ENCODE measurements at places on chromosomes 4 and X.

DNA sequence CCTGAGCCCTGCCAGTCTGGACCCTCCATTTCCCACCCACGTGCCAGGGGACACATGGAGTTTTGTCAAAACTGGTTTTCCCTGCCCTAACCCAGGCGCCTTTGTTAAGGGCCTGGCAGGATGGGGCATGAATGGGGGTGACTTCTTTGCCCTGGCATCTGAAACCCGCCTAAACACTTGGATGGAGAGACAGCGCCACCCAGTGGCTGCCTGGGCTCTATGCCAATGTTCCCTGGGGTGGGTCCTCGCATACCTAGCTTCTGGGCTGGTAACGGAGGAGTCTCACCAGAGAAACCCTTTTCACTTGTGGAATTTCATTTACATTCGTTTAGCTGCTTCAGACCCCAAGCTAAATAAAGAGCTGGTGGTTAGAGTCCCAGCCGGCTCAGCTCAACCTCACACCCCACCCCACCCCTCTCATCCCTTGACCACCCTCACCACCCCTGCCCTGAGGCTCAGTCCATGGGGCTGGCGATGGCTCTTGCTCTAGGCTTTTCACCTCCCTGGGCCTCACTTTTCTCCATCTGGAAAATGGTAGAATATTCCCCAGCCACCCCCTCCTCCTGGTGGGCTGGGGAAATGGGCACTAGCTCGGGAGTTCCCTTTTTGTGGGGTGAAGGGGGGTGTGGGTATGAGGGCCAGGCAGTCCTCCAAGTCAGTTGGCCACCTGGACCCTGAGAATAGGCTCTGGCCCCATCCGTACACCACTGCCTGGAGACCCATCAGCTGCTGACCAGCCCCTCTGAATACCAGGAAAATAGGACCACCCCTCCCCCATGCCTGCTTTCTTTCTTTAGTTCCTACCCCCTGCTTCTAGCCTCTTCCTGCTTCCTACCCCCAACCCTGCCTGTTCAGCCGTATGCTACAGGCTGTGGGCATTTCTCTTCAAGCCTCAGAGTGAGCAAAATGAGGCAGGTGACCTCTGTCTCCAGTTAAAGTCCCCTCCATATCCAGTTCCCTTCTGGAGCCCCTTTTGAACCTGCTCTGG lies 57.1 kb upstream of the PJA1 start:
- DNase-seq: peak; percentile 60

DNA sequence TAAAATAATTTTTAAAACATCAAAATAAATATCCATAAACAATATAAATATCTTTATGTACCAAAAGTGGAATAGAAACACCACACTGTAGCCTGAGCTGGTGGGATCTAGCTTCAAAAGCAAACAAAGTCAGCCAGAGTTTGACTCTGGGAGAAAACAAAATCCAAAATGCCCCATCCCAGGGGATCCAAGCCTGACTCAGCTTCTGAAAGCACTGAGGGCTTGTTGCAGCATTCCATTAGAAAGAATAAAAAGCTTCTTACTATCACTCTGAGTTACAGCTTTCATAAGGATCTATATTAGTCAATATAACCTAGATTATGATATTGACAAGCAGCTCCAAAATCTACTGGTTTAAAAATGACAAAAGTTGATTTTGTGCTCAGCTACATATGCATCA lies 149.7 kb upstream of the ANKRD50 start:
- no peak for DNase-seq

- no peak for DNase-seq
These were observed 22.0 kb downstream of the ARHGAP24 start for GRCh38 chr4:85496933-85497332.

DNA sequence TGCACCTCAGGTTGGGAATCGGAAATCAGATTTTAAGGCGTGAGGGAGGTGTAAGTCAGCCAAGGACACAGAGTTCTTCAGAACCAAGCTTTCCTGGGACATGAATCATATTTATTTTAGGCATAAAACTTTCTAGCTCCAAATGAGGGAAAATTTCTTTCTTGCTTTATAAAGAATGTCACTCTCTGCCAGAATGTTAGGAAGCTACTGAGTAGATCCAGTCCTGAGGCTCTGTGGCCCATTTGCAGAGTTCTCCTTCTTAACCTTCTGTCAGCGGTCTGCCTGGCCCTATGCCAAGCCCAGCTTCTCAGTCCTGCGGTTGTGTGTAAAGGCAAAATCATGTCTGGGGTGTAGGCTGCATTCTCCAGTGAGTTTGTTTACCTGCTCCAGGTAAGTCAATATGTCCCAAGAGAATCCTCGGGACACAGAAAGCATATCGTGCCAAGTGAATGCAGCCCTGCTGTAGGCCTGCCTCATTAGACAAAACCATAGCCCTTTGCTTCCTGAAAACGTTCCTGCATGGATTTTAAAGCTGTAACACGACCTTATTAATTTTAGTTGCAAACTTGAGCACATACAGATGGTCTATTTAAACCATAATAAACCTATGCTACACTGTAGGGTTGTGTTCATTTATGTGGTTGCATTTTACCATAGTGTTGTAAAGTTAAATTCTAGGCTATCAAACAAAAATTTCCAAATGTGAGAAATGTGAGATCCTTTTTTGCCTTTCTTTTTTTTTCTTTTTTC lies 29.2 kb upstream of the CCNI start:
- no peak for DNase-seq

DNA sequence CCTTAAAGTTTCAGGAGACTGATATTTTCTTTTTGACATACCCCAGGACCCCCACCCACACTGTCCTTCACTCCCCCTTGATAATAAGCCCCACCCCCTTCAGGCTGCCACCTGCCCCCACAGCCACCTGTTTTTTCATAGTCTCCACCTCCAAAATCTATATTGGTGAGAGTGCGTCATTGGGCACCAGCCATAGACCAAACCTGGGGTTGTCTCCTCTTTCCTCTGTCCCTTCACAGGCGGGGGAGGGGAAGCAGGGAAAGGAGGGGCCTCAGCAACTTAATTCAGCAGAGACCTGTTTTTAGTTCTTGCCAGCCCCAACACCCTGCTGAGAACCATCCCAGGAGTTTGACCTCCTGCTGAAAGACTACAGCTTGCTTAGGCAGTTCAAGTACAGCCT lies 1.1 kb downstream of the ARHGAP36 start:
- DNase-seq: no peak

- DNase-seq: no peak
These were observed 26.8 kb upstream of the AREG start for GRCh38 chr4:74418063-74418670.

DNA sequence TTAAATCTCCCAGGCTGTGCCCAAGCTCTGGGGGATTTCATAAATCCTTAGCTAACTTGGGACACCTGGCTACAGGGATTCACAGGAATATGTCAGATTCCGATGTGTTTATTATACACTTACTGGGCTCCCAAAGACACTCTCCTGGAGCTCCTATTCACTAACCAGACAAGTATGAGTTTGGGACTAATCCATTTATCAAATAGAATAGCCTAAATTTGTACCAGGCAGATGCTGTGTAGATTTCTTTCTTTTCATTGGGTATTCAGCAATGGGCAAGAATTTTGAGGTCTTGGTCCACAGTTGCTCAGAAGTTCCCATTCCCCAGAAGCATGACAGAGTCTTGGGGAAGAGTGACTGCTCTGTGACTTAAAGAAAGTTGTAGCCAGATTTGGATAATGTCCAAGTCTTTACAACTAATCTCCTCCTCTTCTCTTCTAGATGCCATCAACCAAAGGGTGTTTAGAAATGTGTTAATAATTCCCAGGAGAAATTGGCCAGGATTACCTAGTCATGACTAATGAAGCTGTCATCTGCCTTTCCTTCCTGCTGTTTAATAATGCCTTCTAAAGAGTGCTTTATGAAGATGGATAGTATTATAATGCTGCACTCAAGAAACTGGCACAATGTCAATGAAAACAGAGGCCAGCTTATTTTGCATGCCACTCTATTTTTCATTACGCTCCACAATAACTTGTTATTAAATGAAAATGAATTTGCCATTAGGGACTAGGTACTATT lies 120.9 kb downstream of the CHIC2 start:
- DNase-seq: no peak

GRCh38 chr4:82360298-82361177 lies 13.3 kb downstream of the HNRNPD start:
- DNase-seq: peak; percentile 11

DNA sequence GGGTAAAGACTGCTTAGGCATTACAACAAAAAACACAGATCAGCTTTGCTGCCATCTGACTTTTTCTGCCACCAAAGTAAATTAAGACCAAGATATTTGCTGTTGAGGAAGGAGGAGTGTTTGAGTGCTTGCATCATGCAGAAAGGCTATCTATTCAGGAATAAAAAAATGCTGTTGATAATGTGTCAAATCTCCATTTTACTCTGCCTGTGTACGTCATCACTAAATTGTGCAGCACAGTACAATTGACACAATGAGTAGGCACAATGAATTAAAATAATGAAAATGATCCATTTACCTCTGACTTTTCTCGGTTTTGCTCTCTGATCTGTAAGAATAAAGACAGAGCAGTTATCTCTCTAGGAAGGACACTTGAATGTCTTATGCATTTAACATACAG lies 56.3 kb downstream of the NKX6-1 start:
- no peak for DNase-seq

- DNase-seq: no peak
These were observed 825.8 kb upstream of the LCORL start for GRCh38 chr4:18847249-18847890.

DNA sequence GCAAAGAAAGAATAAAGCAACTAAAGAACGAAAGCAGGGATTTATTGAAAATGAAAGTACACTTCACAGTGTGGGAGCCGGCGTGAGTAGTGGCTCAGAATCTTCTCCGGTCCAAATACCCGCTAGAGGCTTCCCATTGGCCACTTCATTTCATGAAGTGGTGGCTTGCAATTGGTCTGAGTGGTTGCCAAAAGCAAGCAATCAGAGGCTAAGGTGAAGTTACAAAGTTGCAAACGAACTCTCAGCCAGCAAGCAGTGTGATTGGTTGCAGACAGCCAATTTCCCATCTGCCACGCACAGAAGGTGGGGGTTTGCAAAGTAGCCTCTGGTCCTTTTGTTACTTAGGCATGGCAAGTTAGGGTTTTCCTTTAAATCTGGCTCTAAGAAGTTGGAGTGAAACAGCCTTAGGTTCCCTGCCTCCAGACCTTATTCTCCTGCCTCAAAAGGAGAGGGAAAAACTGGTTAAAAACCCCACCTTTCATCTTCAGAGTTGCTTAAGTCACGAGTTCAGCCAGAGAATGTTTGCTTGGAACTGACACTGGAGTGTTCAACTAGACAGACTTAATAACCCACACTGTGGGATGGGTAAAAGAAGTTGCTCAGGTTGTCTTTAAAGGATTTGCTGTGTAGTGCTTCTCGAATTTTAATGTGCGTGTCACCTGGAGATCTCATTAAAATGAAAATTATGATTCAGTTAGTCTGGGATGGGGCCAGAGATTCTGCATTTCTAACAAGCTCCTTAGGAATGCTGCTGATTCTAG lies 6.9 kb upstream of the CLOCK start:
- DNase-seq: no peak

GRCh38 chrX:39752815-39753214 lies 344.9 kb downstream of the BCOR start:
- no peak for DNase-seq

DNA sequence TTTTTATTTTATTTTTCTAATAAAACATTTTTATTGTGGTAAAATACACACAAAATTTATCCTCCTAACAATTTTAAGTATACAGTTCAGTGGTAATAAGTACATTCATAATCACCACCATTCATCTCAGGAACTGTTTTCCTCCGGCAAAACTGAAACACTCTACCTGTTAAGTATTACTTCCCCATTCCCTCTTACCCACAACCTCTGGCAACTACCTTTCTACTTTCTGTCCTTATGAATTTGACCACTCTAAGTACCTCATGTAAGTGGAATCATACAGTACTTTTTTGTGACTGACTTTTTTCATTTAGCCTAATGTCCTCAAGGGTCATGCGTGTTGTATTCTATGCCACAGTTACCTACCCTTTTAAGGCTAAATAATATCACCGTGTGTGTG lies 21.1 kb upstream of the HSFX4 start:
- no peak for DNase-seq

GRCh38 chrX:154371789-154372300 lies 2.6 kb downstream of the FLNA start:
- DNase-seq: no peak

GRCh38 chr4:83768146-83768545 lies 232.2 kb downstream of the GPAT3 start:
- no peak for DNase-seq

- no peak for DNase-seq
These were observed 1108.1 kb downstream of the PCDH19 start for GRCh38 chrX:99301990-99302389.

GRCh38 chr4:133856731-133857355 lies 344.7 kb downstream of the PABPC4L start:
- no peak for DNase-seq

GRCh38 chr4:40238700-40239548 lies 42.1 kb downstream of the RHOH start:
- peak; percentile 72 for DNase-seq

GRCh38 chr4:165185448-165185847 lies 21.9 kb upstream of the KLHL2 start:
- no peak for DNase-seq

- no peak for DNase-seq
These were observed 21.9 kb upstream of the P2RY8 start for GRCh38 chrX:1558761-1559468.

DNA sequence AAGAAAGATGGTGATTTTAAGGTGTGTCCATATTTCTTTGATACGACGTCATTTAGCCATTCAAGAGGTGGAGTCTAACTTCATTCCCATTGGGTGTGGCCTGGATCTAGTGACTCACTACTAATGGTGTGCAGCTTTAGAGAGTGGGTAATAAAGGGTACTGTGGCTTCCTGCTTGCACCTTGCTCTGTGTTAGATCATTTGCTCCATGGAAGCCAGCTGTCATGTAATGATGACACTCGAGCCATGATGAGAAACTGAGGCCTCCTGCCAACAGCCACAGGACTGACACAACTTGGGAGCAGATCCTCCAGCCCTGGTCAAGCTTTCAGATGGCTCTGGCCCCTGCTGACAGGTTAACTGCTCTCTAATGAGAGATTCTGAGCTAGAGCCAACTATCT lies 82.0 kb downstream of the UNC5C start:
- no peak for DNase-seq

DNA sequence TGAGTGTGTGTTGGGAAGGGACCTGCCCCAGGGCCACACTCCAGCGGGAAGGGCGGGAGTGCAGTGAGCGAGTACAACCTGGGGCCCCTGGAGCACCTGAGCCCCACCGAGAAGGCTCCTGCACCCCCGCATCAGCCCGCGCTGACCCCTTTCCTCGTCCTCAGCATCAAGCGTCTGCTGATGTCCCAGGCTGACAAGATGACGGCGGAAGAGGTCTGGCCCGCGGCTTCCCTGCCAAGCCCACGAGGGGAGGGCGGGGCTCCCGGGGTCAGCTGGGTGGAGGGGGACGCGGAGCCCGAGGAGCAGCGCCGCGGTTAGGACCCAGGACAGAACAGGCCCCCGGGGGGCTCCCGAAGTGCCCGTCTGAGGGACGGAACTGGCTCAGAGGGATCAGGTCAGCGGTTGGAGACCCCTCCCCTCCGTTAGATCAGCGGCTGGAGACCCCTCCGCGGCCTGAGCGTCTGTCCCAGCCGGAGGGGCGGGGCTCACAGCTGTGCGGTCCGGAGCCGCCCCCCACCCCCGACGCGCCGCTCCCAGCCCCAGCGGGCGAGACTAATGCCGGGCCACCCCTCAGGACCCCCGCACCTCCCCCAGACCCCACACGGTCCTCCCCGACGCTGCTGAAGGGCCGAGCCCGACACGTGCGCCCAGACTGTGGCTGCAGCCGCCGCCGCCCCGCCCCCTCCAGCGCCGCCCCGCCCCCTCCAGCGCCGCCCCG lies 6.7 kb downstream of the MYL5 start:
- DNase-seq: peak; percentile 26

GRCh38 chrX:24014388-24015018 lies 12.5 kb downstream of the KLHL15 start:
- peak; percentile 1 for DNase-seq

All from stimulated activated naive CD4-positive, alpha-beta T cell (primary cell).